ENCODE measurements at places on chromosomes 3 and 15. TPM values are rescaled to one million over a fixed set of nuclear protein-coding genes. Genes with fewer than 3 reads are reported as not detected.

Gene DLEC1
- 0.14 TPM for total RNA-seq

Gene JAGN1
- total RNA-seq, result 23.1 TPM

Gene NECTIN3
- total RNA-seq, result 95.8 TPM

Gene KCNMB3
- 1.6 TPM for total RNA-seq

Gene NR1I2
- not detected for total RNA-seq

Gene HDDC3
- total RNA-seq, result 12.0 TPM

Gene NXPE3
- total RNA-seq, result 11.5 TPM

Gene AGBL1
- not detected for total RNA-seq

Gene CSTA
- total RNA-seq, result not detected

Gene ADAMTS7
- 18.9 TPM for total RNA-seq

Gene STRIT1
- not detected for total RNA-seq

Gene ALDH1A2
- total RNA-seq, result 2.3 TPM

Gene MOBP
- 0.13 TPM for total RNA-seq

Gene NANOGP8
- not detected for total RNA-seq

Gene C2CD4A
- total RNA-seq, result 1.3 TPM

Gene GOLGA6L4
- 2.3 TPM for total RNA-seq

Gene LRRIQ4
- 0.07 TPM for total RNA-seq

Gene DPPA4
- not detected for total RNA-seq

Gene ECE2
- total RNA-seq, result not detected

Gene MAP2K1
- 80.6 TPM for total RNA-seq

Gene CYP1A2
- total RNA-seq, result not detected

Gene DUOX1
- under 0.01 TPM for total RNA-seq

Gene COMMD2
- total RNA-seq, result 51.8 TPM

Gene PLA1A
- total RNA-seq, result 0.13 TPM

Gene ZNF619
- 6.1 TPM for total RNA-seq

Gene PRRT3
- 1.3 TPM for total RNA-seq

Gene ANKRD34C
- not detected for total RNA-seq

Gene CFAP91
- total RNA-seq, result 0.13 TPM

Gene SLC6A6
- 25.5 TPM for total RNA-seq

Gene PROK2
- not detected for total RNA-seq

All from thoracic aorta endothelial cell (primary cell).